ENCODE measurements at places on chromosomes 5 and 9.

DNA sequence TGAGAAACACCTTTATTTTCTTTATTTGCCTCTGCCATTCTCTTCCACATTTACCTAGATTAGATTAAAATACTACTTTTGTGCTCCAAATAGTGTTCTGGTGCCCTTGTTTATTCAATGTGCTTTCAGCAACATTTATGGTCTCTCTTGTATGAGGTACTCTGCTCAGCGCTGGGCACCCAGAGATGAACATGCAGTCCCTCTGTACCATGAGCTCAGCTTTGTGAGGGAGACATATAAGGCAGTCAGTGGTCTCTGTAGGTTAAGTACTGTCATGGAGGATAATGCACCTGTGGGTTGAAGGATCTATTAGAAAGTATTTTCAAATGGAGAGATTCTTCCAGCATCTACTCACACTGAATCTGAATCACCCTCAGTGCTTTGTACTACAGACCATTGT, 176.5 kb downstream of the TAF11L14 start:
- no peak for DNase-seq

GRCh38 chr5:127320032-127320965, 29.7 kb downstream of the MEGF10 start:
- no peak for DNase-seq

DNA sequence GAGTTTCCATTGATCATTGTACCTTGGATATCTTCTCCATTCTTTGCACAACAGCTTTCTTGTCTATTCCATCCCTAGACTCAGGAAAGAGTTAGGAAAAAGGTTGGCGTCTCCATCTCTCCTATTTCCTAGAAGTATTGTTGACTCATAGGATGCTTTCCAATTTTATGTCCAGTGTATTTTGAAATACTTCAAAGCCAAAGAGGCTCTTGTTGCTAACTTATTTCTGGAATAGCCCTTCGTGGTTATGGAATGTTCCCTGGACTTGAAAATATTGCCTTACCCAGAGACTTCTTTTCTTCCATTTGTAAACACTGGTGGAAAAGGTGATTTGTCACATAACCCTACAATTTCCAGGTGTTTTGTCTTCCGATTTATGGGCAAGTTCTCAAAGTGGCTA, 402.3 kb upstream of the ZNF608 start:
- DNase-seq = no peak

DNA sequence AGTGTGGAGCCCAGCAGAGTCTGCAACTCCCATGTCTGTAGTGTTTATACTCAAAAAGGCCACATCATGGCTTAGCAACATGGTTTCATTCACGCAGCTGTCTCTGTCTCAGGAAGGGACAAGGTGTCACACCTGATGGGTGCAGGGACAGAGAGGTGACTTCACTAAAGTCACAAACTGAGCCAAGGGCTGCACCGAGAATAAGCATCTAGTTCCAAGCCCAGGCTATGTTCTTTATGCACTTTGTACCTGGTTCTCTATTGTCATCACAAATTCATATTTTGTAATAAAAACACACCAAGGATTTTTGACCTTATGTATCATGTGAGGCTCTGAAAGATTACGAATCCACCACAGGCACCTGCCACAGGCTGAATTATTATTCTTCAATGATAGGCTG, 64.9 kb upstream of the STK32A start:
- no peak for DNase-seq

DNA sequence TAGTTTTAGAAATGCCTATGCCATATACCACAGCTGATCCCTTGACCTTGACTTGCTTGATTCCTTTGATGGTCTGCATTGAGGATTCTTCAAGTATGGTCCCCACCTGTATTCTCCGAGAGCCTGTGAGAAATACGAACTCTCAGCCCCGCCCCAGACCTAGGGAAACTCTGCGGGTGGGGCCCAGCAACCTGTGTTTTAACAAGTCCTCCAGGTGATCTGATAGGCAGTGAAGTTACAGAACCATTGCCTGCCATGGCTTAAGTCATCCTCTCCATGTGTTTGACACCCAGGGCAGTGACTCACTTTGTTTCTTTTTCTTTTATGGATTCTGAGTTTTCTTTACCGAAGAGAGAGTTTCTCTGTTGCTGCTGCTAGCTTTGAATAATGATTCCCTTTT, 18.5 kb downstream of the FRMPD1 start:
- DNase-seq = no peak

DNA sequence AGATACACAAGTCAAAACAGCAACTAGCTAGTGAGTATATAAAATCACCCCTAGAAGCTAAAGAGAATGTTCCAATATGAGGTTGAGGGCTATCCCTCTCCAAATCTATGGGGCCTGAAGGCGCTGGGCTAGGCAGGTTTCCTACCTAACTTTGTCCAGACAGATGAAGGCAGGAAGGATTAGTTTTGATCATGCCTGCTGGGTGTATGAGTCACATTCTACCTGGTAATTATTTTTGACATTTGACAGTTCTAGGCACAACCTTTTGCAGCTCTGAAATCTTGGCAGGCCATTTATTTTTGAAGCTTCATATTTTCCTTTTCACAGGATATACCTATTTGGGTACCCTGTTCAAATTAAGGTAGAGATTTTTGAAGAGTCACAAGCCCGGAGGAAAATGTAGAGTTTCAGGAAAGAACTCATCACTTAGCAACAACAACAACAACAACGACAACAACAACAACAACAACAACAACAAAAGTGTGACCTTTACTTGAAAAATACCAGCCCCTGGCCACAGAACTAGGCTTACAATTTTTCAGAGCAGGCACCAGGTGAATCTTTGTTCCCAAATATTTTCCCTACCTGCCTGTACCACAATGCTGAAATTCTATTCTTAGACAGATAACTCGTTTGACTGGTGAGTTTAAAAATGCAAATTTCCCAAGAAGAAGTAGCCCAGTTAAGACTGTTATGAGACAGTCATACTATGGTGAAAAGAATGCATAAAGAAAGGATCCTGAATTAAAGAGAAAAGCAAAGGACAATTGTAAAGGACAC, 175.5 kb upstream of the TUT7 start:
- DNase-seq = no peak

GRCh38 chr5:135203593-135204036, 169.6 kb upstream of the PITX1 start:
- DNase-seq = no peak

DNA sequence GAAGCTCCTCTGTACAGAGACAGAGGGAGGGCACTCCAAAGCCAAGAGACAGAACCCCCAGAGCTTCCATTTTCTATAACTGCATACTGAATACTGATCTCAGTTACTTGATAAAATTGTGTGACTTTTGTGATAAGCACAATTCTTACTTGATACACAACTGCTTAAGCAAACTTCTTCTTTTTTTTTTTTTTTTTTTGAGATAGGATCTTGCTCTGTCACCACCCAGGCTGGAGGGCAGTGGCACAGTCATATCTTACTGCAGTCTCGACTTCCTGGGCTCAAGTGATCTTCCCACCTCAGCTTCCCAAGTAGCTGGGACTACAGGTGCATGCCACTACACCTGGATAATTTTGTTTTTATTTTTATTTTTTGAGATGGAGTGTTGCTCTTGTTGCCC, 252.1 kb upstream of the ZNF608 start:
- no peak for DNase-seq

- no peak for DNase-seq
These were observed 218.6 kb downstream of the MAN2A1 start for GRCh38 chr5:109908366-109908765.

GRCh38 chr9:109179801-109180523, 12.9 kb upstream of the FRRS1L start:
- DNase-seq = no peak

DNA sequence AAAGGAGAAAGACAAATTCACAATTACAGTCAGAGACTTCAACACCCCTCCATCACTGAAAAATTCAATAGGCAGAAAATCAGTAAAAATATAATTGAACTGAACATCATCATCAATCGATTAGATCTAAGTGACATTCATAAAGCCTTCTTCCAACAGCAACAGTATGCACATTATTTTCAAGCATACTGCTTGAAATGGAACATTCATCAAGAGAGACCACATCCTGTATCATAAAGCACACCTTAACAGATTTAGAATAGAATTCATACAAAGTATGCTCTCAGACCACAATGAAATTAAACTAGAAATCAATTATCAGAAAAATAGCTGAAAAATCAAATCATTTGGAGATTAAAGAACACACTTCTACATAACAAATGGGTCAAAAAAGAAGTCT, 39.1 kb downstream of the ERMP1 start:
- no peak for DNase-seq

DNA sequence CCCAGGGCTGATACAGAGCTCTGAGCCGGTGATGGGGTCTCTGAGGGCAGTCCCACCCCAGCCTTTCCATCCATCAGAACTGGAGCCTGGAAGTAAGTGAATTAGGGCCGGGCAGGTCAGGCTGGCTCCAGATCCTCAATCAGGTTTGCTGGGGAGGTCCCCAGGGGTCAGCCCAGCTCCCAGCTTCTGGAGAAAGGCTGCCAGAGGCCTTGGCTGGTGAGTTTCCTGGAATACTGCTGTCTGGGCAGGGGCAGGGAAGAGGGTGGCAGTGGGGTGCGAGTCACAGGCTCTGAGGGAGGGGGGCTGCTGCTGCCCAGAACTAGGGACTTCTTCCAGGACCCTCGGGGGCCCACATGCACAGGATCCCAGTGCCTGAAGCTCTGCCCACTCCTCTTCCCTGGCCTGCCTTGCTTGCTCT, 200.6 kb upstream of the MVB12B start:
- DNase-seq = no peak

GRCh38 chr5:5335107-5335506, 87.4 kb upstream of the ICE1 start:
- no peak for DNase-seq

GRCh38 chr5:171871711-171872110, 86.1 kb downstream of the SMIM23 start:
- DNase-seq = no peak

DNA sequence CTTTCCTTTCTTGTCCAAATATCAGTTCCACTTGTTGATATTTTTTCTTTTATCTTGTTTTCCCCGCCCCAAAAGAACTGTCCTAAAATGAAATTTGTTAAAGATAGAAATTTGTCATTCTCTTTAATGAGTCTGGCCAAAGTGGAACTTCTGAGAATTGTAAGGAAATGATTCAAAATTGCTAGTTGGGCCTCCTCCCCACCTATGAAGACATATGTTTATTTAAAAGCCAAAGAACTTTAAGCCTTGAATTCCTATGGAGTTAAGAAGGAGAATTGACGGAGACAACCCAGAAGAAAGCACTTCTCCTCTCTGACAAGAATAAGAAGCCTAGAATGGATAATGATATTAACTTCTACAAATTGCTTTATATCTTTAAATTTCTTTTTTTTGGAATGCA, 59.1 kb upstream of the ALDH1A1 start:
- no peak for DNase-seq

- no peak for DNase-seq
These were observed 215.3 kb downstream of the SLIT3 start for GRCh38 chr5:169085636-169086035.

GRCh38 chr5:93342563-93343061, 238.4 kb downstream of the NR2F1-AS1 start:
- DNase-seq = no peak

DNA sequence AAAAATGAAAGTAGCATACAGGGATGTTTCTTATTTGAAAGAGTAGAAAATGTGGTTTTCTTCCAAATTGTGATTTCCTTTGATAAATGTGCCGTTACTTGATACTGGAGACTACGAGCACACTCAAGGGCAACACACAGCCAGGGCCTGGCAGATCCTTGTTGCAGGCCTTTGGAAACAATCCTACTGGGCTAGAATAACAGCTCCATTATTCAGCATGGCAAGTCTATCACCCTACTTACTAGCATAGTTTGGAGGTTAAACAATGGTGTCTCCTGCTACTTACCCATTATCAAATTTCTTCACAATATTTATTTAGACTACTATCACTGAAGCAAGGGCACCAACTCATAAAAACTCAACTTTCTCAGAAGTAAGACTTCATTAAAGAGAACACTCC, 140.8 kb upstream of the ZNF608 start:
- DNase-seq = no peak

- no peak for DNase-seq
These were observed 10.6 kb downstream of the C1QTNF2 start for GRCh38 chr5:160359816-160360215.

- no peak for DNase-seq
These were observed 103.2 kb downstream of the MED27 start for GRCh38 chr9:131976157-131977108.

DNA sequence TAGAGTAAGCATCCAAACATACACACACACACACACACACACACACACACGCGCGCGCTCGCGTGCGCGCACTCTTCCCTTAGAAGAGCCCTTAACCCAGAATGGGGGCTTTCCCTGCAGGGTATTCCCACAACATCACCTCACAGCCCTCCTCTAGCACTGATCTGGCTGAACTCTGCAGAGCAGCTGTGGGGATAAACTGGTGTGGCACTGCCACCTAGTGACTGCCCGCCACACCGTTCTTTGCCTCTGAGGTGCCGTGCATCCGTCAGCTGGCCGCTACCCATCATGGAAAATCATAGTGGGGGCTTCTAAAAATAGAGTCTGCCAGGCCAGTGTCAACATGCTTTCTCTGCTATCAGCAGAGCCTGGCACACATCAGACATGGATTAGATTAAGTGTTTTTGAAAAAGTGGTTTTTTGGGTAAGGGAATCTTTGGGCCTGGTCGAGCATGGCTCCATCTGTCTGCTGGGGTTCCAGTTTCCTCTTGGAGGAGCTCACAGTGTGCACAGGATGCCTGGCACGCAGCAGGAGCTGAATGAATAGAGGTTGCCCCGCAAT, 88.1 kb downstream of the KCNN2 start:
- no peak for DNase-seq

DNA sequence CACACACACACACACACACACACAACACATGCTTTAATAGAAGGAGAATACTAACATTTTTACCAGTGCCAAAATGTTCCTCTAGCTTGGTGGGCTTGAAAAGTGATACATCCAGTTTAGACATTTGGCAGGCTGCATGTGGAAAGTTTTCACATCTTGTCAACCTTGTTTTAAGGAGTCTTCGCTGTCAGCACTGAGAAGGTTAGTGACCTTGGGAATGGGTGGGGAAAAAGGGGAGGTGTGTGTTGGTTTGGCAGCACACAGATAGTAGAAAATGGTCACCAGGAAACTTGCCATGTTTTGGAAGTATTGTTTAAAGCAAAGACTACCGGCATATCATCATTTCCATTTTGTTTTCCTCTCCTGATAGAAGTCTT, 346.5 kb upstream of the ADAMTSL1 start:
- no peak for DNase-seq

- DNase-seq = no peak
These were observed at the start of gene MGAT4B for GRCh38 chr5:179806250-179807048. TSS of gene MGAT4B (minus strand) at chr5:179806866. CDS start at chr5:179806583, 283 bp downstream.

DNA sequence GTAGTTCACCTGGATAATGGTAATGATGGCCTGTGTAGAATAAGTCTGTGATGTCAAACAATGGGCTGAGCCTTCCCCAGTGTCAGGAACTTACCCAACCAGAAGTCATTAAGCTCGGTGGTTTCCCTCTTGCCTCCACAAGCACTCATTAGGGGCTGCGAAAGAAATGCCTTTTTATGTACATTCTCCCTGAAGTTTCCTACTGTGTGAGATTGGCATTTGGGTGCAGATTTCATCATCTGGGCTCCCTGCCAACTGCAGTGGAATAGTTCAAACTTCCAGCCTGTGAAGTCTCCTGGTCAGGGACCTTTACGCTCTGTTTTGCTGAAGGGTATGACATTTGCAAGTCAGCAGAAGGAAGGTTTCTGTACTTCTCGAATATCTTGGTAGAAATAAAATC, 41.6 kb upstream of the TMEM215 start:
- no peak for DNase-seq

Measured in AG04449 (cell line).